HCT116 (cell line): ENCODE measurements at places on chromosomes 2 and 18.
A peak's percentile ranks its signal among the peaks of the same experiment; 100 is the strongest.

GRCh38 chr2:205858881-205859441 lies 176.7 kb downstream of the NRP2 start:
- H3K36me3 ChIP-seq: no peaks in the 10 kb centered on the region
- no peak overlapping the region for H3K27ac ChIP-seq
- no peaks in the 10 kb centered on the region for H3K4me1 ChIP-seq
- no peak for DNase-seq

- H3K4me3 ChIP-seq: no peak overlapping the region
- no peaks in the 10 kb centered on the region for H3K4me1 ChIP-seq
These were observed 825.8 kb downstream of the SOCS6 start for GRCh38 chr18:71114550-71115210.

DNA sequence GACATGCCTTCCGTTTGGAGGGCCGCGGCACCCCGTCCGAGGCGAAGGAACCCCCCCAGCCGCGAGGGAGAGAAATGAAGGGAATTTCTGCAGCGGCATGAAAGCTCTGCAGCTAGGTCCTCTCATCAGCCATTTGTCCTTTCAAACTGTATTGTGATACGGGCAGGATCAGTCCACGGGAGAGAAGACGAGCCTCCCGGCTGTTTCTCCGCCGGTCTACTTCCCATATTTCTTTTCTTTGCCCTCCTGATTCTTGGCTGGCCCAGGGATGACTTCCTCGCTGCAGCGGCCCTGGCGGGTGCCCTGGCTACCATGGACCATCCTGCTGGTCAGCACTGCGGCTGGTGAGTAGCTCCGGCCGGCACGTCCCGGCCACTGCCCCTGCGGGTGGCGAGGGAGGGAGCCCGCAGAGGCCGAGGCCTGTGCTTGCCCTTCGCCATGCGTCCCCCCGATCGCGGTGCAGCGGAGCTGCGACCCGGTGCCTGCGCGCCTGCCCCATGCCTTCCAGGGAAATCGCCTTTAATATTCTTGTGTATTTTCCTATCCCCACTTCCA lies 1.2 kb downstream of the BMPR2 start:
- peaks cover 13% of the 10 kb centered on the region; the same call in 1 of the 2 replicates for H3K4me1 ChIP-seq
- no peaks in the 10 kb centered on the region for H3K36me3 ChIP-seq
- peak overlapping the region; percentile 74 for H3K27ac ChIP-seq
- no peaks in the 10 kb centered on the region for H3K27me3 ChIP-seq
- no peak for DNase-seq

GRCh38 chr2:202034249-202035088 lies 814 bp downstream of the FZD7 start:
- H3K4me1 ChIP-seq: peaks cover 33% of the 10 kb centered on the region
- peak overlapping the region; percentile 86 for H3K27ac ChIP-seq
- no peaks in the 10 kb centered on the region for H3K27me3 ChIP-seq
- peak overlapping the region; percentile 72 for H3K4me3 ChIP-seq
- DNase-seq: no peak

DNA sequence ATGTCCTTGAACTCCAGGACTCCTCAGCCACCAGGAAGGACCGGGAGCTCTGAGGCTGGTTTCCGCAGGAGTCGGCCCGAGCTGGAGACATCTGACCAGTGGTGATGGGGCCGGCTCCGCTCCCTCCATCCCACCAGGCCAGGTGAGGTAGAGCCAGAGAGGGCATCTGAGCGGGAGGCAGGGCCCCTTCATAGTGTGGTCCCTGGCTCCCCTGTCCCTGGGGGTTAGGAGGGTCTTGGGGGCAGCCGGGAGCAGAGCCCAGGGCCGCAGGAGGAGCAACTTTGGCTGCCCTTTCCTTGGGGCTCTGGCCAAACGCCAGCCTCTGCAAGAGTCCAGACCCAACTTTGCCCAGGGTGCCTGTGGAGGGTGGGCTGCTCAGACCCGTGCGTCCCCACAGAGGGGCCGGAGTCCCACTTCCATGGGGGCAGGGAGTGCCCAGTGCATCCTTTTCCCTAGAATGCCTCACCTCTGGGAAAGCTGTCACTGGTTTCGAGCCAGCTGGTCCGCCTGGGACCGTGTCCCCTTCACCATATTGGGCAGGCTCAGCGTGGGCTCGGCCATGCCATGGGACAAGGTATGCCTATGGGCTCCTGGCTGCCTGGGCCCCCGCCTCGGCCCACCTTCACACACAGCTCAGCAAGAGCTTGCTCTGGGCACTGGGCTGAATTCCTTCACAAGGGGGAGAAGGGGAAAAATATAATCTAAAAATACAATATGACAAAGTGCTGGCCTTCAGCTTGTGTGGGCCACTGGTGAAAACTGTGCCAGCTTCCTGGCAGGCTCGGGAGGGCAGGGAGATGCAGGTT lies 148.6 kb downstream of the TWIST2 start:
- H3K4me3 ChIP-seq: no peak overlapping the region
- no peaks in the 10 kb centered on the region for H3K4me1 ChIP-seq
- H3K36me3 ChIP-seq: no peaks in the 10 kb centered on the region
- no peak overlapping the region for H3K27ac ChIP-seq
- DNase-seq: no peak
